ENCODE measurements at places on chromosomes 4 and X.

GRCh38 chrX:38864165-38864564 lies 62.9 kb downstream of the MID1IP1 start:
- H3K36me3 ChIP-seq: no peaks in the 10 kb centered on the region
- H3K4me1 ChIP-seq: peaks cover 3% of the 10 kb centered on the region
- no peak overlapping the region for H3K27ac ChIP-seq
- H3K4me3 ChIP-seq: no peak overlapping the region
- DNase-seq: no peak
- H3K27me3 ChIP-seq: no peaks in the 10 kb centered on the region

DNA sequence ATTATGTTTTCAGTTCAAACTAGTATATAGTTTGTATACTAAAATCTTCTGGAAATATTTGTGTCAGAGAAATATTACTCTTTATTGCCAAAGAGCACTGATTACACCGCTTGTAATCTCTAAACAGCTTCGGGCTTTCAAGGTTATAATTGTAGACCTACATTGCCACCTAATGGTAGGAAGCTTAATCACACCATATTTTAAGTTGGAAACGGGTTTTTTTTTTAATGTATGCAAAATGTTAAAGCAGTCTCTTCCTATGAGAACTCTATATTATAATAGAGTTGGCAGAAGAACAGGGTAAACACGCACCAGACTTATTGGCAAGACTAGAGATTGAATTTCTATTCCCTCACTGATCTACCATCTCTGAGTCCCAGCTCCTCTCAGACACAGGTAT lies 19.5 kb upstream of the NFXL1 start:
- no peaks in the 10 kb centered on the region for H3K4me1 ChIP-seq
- H3K27me3 ChIP-seq: peaks cover 27% of the 10 kb centered on the region
- H3K4me3 ChIP-seq: no peak overlapping the region
- no peak for DNase-seq

DNA sequence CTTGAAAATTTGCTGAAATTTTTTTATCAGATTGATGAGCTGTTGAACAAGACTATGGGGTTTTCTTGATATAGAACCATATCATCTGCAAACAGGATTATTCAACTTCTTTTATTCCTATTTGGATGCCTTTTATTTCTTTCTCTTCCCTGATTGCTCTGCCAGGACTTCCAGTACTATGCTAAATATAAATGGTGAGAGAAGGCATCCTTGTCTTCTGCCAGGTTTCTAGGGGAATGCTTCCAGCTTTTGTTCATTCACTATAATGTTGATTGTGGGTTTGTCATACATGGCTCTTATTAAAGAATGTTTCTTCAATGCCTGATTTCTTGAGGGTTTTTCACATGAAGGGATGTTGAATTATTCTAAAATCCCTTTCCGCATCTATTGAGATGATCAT lies 1139.5 kb downstream of the FAM133A start:
- no peaks in the 10 kb centered on the region for H3K4me1 ChIP-seq
- H3K36me3 ChIP-seq: no peaks in the 10 kb centered on the region
- DNase-seq: no peak

- no peak overlapping the region for H3K27ac ChIP-seq
- H3K4me3 ChIP-seq: no peak overlapping the region
- no peaks in the 10 kb centered on the region for H3K36me3 ChIP-seq
- H3K4me1 ChIP-seq: peaks cover 1% of the 10 kb centered on the region
Observed at GRCh38 chr4:159455675-159456237, 352.9 kb downstream of the RAPGEF2 start.

DNA sequence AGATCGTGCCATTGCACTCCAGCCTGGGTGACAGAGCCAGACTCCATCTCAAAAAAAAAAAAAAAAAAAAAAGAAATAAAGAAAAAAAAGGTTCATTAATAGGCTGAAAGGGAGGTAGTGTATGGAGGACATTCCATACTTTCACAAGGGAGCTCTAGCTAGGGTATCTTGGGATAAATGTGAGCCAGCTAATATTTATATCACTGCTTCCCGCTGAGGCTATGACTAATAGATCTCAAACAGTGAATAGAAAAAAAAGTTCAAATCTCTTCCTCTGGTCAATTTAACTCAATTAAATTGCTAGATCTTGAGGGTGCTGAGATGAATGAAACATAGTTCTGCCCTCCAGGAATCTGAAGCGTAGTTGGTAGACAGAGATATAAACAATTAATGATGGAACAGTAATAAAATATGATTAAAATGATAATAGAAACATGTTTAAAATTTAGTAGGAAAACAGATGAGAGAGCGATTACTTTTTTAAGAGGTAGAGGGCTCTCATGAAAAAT lies 55.7 kb upstream of the SHISA3 start:
- DNase-seq: no peak
- peaks cover 25% of the 10 kb centered on the region for H3K27me3 ChIP-seq
- no peak overlapping the region for H3K27ac ChIP-seq

GRCh38 chr4:19187096-19187495 lies 1064.6 kb upstream of the SLIT2 start:
- no peak for DNase-seq
- H3K27ac ChIP-seq: no peak overlapping the region
- no peaks in the 10 kb centered on the region for H3K27me3 ChIP-seq

- peaks cover 8% of the 10 kb centered on the region for H3K36me3 ChIP-seq
- H3K4me3 ChIP-seq: no peak overlapping the region
- peaks cover 12% of the 10 kb centered on the region for H3K4me1 ChIP-seq
Observed at GRCh38 chr4:185384930-185385331, 10.8 kb downstream of the LRP2BP start.

GRCh38 chr4:153611679-153612078 lies 72.4 kb upstream of the TLR2 start:
- H3K36me3 ChIP-seq: peaks cover 46% of the 10 kb centered on the region
- no peaks in the 10 kb centered on the region for H3K27me3 ChIP-seq
- peaks cover 16% of the 10 kb centered on the region for H3K4me1 ChIP-seq
- H3K4me3 ChIP-seq: no peak overlapping the region
- no peak overlapping the region for H3K27ac ChIP-seq
- no peak for DNase-seq

GRCh38 chr4:39563346-39563847 lies 36.2 kb upstream of the UGDH start:
- no peak for DNase-seq
- H3K27ac ChIP-seq: no peak overlapping the region
- H3K27me3 ChIP-seq: no peaks in the 10 kb centered on the region
- peaks cover 8% of the 10 kb centered on the region for H3K36me3 ChIP-seq
- H3K4me3 ChIP-seq: no peak overlapping the region

DNA sequence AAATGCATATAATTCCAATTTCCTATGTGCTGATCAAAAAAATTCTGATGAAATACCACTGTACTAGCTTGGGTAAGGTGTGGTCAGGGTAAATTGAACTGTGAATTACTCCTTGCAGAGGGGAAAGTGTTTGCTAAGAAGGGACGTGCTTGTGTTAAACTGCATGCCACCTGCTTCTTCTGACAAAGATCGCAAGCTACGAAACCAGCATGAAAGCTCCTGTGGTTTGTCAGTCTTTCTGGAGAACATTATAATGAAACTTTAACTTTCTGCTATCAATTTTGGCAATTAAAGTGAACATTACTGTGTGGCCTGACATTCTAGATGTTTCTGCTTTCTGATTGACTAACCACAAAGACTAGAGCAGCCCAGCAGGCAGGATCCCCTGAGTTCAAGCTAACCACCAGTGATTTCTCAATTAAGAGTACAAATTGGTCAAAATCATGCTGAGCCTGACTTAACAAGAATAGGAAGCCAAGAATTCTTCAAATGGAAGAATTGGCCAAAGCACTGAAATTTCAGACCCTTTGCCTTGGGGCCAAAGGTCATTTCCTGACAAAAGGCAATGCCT lies 239.0 kb downstream of the SLITRK2 start:
- no peaks in the 10 kb centered on the region for H3K27me3 ChIP-seq
- H3K4me3 ChIP-seq: no peak overlapping the region
- DNase-seq: no peak
- no peaks in the 10 kb centered on the region for H3K4me1 ChIP-seq

GRCh38 chrX:13689741-13690211 lies 848 bp downstream of the RAB9A start:
- no peaks in the 10 kb centered on the region for H3K27me3 ChIP-seq
- no peak for DNase-seq
- H3K36me3 ChIP-seq: peaks cover 3% of the 10 kb centered on the region

DNA sequence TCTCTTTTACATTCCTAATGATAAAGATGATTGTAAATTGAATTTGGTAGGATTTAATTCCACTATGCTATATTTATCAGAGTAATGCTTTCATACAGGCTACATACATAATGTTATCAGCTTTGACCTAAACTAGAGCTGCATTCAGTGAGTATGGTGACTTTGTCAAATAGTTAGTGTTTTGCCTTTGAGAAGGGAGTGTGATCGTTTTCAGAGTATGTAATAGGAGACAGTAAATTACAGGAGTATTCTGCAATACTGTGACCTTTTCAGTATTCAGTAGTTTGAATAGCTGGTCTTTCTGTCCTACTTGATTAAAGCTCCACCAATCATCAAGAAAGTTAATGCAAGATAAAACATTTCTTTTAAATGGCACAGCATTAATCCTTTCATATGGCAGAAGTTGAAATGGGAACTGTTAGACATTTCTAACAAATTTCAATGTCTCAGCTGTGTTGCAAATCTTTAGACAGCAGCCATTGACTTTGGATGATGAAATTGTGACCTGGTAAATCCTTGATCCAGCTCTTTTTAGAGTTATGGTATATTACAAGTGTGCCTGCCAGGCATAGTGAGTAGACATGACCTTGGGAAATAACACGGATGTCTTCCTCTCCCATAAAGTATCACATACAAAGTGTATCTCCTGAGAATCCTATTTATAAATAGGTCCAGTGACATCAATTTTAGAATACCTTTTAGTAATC lies 455.3 kb downstream of the KCTD8 start:
- no peak overlapping the region for H3K27ac ChIP-seq
- DNase-seq: no peak
- no peak overlapping the region for H3K4me3 ChIP-seq
- H3K4me1 ChIP-seq: no peaks in the 10 kb centered on the region

- DNase-seq: no peak
- H3K36me3 ChIP-seq: no peaks in the 10 kb centered on the region
- H3K4me1 ChIP-seq: no peaks in the 10 kb centered on the region
- no peak overlapping the region for H3K4me3 ChIP-seq
- H3K27ac ChIP-seq: no peak overlapping the region
- H3K27me3 ChIP-seq: peaks cover 4% of the 10 kb centered on the region
Observed at GRCh38 chrX:153057281-153057680, 1.0 kb downstream of the PNMA3 start.

DNA sequence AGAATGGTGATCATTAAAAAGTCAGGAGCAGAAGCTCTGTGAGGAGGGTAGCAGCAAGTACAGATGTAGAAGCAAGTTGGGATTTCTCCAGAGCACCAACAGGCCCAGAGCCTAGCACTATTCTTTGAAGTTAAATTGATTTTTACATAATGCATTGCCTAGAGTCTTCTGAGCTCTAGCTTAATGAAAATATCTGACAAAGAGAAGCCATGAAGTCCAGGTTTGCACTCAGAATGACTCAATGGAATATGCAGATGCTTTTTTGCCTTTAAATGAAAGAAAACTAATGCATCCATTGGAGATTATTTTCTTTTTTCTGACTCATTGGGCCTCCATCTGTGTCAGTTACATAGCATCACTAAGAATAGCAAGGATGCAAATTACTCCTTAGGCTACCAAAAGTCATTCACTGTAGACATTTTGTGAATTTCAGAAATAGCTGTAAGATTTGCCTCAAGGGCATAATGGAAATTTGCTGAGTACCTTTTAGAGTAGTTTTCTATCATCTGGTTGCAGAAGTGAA lies 91.0 kb downstream of the EDA2R start:
- no peak overlapping the region for H3K27ac ChIP-seq
- H3K4me1 ChIP-seq: no peaks in the 10 kb centered on the region
- no peaks in the 10 kb centered on the region for H3K36me3 ChIP-seq
- H3K27me3 ChIP-seq: no peaks in the 10 kb centered on the region
- no peak for DNase-seq
- H3K4me3 ChIP-seq: no peak overlapping the region

DNA sequence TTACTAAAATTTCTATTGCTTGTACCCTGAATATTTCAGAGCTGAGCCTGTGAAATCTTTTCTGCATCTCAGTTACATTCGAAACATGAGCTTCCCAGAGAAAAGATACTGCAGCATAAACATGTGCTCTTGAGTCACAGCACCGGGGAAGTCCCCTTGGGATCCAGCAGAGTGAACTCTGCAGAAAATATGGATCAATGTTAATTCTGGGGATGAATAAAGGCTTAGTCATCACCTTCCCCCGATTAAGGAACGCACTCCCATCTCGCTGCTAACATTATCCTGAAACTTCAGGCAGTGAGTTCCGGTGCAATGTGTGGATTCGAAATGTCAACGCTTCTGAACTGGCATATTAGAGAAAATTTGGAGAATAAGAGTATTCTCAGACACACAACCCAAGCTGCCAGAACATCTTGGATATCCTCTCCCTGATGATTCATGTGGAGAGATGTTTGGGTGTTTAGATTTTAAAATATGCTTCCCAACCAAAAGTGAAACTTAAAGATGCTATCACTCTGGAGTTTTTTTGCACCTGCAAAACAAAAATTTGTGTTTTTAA lies 90.8 kb downstream of the IRF2 start:
- H3K27ac ChIP-seq: peak overlapping the region; percentile 82
- no peak for DNase-seq
- no peaks in the 10 kb centered on the region for H3K27me3 ChIP-seq

- H3K4me1 ChIP-seq: peaks cover 2% of the 10 kb centered on the region
- peaks cover 7% of the 10 kb centered on the region for H3K27me3 ChIP-seq
- no peaks in the 10 kb centered on the region for H3K36me3 ChIP-seq
- H3K27ac ChIP-seq: no peak overlapping the region
Observed at GRCh38 chr4:100721077-100721476, 203.3 kb upstream of the EMCN start.

DNA sequence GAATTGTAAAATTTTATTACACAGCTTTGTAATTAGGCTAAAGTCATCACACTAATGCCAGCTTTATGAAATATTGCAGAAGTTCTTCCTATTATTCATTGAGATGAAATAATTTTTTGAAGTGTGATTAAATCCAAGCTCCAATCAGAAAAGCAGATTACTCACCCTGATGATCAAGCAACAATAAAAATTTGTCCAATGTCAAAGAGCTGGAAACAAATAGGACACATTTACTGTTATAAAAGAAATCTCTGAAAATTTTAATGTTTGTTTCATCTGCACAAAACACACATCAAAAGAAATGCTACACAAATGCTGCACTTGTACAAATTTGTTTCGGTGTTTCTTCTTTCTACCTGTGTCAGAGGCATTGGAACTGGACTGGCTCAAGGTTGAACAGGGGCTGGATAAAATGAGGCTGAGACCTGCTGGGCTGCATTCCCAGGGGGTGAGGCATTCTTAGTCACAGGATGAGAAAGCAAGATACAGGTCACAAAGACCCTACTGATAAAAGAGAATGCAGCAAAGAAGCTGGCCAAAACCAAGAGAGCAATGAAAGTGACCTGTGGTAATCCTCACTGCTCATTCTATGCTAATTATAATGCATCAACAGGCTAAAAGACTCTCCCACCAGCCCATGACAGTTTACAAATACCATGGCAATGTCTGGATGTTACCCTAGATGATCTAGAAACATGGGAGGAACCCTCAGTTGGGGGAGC lies 78.3 kb downstream of the GASK1B start:
- no peak for DNase-seq
- no peaks in the 10 kb centered on the region for H3K36me3 ChIP-seq
- no peak overlapping the region for H3K27ac ChIP-seq
- no peaks in the 10 kb centered on the region for H3K4me1 ChIP-seq

GRCh38 chrX:148500423-148501385 lies at the start of gene AFF2:
TSS of gene AFF2 (plus strand) at chrX:148500617. CDS start at chrX:148501098, 481 bp downstream.
- peaks cover 4% of the 10 kb centered on the region for H3K4me1 ChIP-seq
- peak within 1 kb of the TSS; percentile 61 for H3K4me3 ChIP-seq
- no peaks in the 10 kb centered on the region for H3K36me3 ChIP-seq
- H3K27ac ChIP-seq: no peak within 1 kb of the TSS
- peaks cover 24% of the 10 kb centered on the region for H3K27me3 ChIP-seq

GRCh38 chr4:185576314-185576961 lies 41.1 kb upstream of the PDLIM3 start:
- no peak overlapping the region for H3K4me3 ChIP-seq
- peaks cover 23% of the 10 kb centered on the region for H3K27me3 ChIP-seq
- no peaks in the 10 kb centered on the region for H3K4me1 ChIP-seq
- no peak overlapping the region for H3K27ac ChIP-seq
- DNase-seq: no peak

Data from activated CD8-positive, alpha-beta memory T cell treated with anti-CD3 and anti-CD28 coated beads, Interleukin-2, amount 10 ng/mL, durations not matched to agents 7 days and 5 days (primary cell).